ENCODE measurements at places on chromosomes 16 and 17.
A peak's percentile ranks its signal among the peaks of the same experiment; 100 is the strongest.

- no peak for DNase-seq
These were observed 96.2 kb downstream of the RAP1GAP2 start for GRCh38 chr17:2892305-2892971.

- DNase-seq: no peak
These were observed 1.4 kb upstream of the UNK start for GRCh38 chr17:75783069-75783783.

- peak; percentile 29 for DNase-seq
These were observed at the start of gene SDR42E2 for GRCh38 chr16:22161999-22162655. SDR42E2 (plus strand) TSS chr16:22162506; CDS start chr16:22165583, 3,077 bp downstream.

DNA sequence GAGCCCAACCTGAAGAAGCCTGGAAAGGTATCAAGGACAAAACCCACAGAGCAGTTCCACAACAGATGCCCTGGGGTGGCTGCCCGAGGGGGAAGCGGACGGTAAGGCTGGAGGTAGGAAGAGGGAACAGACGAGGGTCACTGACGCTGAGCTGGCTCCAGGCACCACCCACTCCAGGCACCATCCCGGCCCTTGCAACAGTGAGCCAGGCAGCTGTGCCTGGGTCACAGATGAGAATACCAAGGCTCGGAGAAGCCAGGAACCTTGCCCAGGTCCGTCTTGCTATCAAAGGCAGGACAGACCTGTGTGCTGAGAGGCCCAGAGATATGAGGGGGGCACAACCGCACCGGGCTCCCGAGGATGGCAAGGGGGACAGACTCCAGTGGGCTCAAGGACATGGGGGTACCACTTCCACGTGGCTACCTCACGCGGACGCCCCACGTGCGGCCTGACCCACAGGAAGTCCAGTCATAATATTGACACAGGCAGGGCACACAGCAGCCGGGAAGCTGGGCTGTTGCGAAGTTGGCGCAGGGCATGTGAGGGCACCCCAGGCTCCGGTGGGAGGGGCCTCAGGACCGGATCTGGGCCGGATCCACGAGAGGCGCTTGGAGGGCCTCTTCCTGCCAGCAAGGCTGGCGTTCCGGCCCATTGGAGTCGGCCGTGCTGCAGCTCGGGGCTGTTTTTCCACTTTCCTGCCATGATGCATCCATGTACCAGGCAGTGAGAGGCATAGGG, 29.9 kb downstream of the PEMT start:
- DNase-seq: no peak

GRCh38 chr16:80874925-80875324, 70.5 kb upstream of the CDYL2 start:
- no peak for DNase-seq
